Left lobe of liver (tissue), 2 donors: ENCODE measurements at places on chromosomes 12 and 14.

GRCh38 chr14:68888025-68888850 lies 90.9 kb downstream of the ACTN1 start:
- DNase-seq, result peak; percentile 75

- no peak for DNase-seq
Observed at GRCh38 chr12:131038961-131039950, 85.5 kb downstream of the ADGRD1 start.

GRCh38 chr12:54016478-54016964 lies 7.7 kb downstream of the HOXC8 start:
- DNase-seq, result no peak

DNA sequence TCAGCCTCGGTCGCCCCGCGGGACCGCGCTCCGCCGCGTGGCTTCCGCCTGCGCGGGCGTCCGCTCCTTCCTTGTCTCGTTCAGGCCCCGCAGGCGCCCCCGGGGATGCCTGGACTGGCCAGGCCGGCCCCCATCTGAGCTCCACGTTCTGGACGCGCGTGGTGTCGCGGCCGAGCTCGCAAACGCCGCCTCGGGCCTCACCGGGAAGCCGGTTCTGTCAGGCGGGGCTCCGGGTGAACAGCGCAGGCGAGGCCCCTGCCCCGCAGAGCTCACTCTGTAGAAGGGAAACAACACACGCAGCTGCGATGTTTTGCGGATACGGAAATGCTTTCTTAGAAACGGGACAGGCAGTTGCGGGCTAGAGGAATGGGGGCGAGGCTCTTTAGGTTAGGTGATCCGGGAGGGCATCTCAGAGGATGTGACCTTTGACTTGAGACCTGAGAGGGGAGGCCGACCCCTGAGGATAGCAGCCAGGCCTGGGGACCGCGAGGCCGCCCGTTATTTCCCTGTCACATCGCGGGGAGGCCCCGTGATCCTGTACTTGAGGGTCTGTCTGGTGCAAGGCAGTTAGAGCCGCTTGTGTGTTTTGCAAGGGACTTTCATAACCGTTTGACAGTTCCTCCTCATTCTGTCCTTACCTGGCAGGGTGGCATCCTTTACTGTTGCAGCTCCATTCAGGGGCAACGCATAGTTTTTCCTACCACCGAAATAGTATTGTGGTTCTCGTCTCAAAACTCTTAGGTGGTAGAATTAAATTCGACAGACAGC lies 584 bp downstream of the VRK1 start:
- no peak for DNase-seq

- DNase-seq, result no peak
Observed at GRCh38 chr12:27555361-27555760, 31.4 kb downstream of the PPFIBP1 start.

DNA sequence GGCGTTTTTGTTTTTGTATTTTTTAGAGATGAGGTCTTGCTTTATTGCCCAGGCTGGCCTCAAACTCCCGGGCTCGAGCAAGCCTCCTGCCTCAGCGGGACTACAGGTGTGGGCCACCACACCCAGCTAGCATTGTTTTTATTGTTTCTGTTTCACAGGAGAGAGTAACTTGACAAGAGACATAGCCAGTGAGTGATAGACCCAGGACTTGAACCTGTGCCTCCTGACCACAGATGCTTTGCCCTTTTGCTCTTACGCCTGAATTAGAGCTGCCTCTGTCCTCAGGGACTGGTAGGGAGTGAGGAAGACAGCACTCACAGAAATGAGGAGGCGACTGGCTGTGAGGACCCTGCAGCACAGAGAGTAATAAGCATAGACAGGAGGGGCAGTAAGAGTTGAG lies 2.3 kb downstream of the EVL start:
- DNase-seq, result no peak

- DNase-seq, result no peak
Observed at GRCh38 chr12:4034921-4035320, 161.7 kb upstream of the PARP11 start.

- DNase-seq, result peak; percentile 79
Observed at GRCh38 chr12:13362260-13362841, 165.8 kb downstream of the EMP1 start.

GRCh38 chr12:60684988-60685655 lies 1089.3 kb downstream of the SLC16A7 start:
- DNase-seq, result no peak

DNA sequence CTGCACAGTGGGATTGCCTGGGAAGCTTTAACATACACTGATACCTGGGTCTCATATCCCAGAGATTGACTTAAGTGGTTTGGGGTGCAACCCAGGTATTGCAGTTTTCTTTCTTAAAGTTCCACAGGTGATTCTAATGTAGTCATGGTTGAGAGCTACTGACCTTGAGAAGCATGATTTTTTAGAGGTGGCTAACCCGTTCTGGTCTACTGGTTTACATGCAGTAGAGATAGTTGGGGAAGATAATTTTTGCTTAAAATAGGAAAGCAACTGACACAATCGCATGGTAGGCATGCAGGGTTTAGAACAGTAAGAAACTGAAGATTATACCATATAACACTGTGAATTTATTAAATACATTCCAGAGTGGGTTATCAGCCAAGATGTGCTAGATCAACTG lies 134.2 kb upstream of the DNM1L start:
- no peak for DNase-seq

DNA sequence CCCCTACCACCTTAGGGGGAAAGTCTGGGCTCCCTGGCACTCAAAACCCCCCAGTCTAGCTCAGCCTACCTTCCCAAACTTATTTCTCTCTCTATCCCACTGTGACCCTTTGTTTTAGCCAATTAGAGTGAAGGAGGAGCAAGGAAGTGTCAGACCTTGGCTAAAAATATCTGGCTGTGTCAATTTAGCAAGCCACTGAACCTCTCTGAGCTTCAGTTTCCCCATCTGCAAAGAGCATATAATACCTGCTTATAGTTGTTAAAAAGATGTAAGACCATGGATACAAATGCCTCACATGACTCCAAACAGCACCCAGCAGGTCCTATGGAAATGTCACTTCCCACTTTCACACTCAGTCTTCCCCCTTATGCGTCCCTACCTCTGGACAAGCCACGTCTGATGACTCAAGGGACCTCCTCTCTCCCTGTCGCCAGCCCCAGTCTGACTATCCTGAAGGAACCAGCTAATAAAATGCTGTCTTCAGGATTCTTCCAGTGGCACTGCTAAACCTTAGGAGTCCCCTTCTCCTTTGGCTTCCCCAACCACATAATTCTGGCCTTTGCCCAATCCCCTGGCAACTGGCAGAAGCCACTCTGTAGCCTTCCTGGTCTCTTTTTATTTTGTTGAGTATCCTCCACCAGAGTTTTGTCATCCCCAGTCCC lies 19.3 kb downstream of the FOXN3 start:
- DNase-seq, result no peak

DNA sequence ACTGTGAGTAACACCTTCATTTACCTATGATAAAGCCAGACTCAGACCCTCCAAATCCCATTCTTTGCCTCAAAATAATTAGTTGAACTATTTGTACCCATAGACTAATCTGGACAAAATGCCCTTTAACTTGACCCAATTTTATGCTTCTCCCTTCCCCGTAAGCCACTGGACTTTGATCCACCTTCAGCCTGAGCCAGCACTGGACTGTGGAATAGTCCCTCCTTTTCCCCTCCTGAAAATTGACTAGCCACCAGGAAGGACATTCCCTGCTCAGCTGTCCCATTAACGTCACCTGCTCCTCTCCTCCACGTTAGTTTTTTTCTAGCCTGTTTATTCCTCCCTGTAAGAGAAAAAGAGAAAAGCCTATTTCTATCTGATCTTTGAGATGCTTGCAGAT lies 10.3 kb downstream of the MED21 start:
- no peak for DNase-seq

DNA sequence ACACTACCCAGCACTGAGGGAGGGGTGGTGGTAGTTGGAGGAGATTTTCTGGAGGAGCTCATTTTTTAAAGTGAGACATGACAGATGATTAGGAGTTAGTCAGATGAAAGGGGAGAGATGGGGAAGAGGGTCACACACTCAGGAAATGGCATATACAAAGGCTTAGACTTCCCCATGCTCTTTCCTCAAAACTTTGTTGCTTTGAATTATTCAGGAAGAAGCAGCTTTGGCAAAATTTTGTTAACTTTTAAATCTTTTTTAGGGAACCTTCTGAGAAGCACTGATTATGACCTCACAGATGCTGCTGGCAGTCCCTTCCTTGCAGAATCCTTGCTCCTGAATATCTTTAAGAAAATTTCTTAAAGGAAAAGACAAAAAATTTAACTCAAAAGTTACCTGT lies 19.8 kb downstream of the ALDH6A1 start:
- DNase-seq, result no peak

DNA sequence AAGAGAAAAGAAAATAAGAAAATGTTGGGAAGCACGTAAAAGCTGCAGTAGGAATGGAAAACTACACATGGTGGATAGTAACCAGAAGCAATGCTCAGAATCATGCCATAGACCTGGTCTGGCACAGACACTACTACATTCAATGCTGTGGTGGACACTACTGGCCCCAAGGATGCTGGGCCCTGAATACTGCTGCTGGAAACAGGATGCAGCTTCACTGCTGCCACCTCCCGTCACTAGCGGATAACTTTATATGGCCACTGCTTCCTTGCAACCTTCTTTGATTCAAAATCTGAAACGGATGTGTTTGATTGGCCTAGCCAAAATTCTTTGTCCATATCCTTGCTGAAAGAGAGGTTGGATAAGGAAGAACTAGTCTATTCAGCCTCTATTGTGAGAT lies 30.7 kb downstream of the ADCY6 start:
- DNase-seq, result no peak

- DNase-seq, result no peak
Observed at GRCh38 chr14:32559048-32559447, 229.9 kb downstream of the AKAP6 start.

- no peak for DNase-seq
Observed at GRCh38 chr14:70641548-70642302, at the start of gene TTC9. TSS of gene TTC9 (plus strand) at chr14:70641916. CDS start at chr14:70642130, 214 bp downstream.

GRCh38 chr14:76152333-76152681 lies 585 bp downstream of the GPATCH2L start:
- DNase-seq, result peak; percentile 56

GRCh38 chr12:83622205-83622604 lies 935.5 kb downstream of the TMTC2 start:
- no peak for DNase-seq

- no peak for DNase-seq
Observed at GRCh38 chr12:5451251-5451650, 19.3 kb downstream of the NTF3 start.

DNA sequence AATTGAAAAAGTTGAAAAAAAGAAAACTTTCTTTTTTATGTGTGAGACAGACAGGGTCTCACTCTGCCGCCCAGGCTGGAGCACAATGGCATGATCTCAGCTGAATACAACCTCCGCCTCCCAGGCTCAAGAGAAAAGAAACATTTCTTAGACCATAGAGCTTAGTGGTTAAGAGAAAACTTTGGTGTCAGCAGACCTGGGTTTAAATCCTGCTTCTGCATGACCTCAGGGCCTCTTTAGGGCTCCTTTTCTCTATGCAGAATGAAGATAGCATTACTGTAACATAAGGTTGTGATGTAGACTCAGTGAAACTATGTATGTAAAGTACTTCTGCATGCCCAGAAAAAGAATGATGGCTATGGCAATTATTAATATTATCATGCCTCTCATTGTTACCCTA lies 104.7 kb upstream of the NUDT4 start:
- DNase-seq, result no peak

DNA sequence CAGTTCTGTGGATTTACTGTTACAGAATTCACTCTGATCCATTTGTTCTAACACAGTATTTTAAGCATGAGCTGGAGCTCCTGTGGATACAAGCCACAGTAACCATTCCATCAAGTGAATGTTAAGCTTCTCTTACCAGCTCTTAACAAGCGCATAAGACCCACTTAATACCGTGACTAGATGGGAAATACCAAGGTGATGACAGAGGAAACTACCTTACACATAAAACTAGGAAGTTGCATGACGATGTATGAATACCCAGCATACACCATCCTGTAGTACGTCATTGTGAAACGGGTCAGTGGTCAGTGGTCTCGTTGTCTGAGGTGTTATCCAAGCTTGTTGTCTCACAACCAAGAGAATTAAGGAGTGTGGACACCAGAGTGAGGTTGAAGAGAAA lies 2.0 kb upstream of the GALC start:
- no peak for DNase-seq

- no peak for DNase-seq
Observed at GRCh38 chr14:102496331-102496691, 13.3 kb downstream of the ANKRD9 start.

DNA sequence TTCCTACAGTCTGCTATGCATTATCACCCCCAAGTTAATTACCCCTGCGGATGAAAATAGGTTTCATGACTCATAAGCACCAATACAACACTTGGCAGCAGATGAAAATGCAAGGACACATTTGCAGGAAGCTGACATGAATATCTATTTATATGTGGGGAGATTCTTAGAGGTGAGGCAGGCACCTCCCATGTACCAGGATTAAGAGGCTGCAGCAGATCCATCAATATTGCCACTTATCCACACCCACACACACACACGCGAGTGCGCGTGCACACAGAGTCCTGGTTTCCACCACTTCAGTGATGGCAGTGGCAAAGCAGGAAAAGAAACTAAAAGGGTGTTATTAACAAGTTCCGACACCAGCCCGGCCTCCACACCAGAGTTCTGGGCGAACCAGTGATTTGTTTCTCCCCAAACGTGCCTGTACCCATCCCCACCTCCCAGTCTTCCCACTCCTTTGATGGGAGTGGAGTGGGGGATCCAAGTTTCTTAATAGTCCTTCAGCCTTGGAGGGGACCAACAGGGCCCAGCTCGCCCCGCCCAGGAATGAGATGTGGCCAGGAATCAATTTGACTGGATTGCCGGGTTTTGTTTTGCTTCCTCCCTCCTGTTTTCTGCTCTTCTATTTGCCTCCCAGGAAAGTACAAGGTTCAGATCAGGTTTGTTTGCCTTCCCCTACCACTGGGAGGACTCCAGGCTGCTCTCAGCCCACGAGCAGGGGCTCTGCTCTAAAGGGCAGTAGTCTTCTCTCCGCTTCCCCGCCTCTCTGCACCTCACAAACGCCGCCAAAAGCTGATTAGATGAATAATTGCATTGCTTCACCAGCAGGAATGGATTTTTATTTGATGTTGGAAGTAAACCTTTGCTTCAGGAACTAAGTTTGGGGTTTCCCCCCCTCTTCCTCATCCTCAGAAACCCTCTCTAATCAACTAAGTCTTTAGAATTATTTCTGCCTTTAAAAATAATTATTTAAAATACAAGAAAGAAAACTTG lies 5.2 kb downstream of the IRF2BPL start:
- DNase-seq, result peak; percentile 92
